ENCODE measurements at places on chromosomes 7 and 10.
A peak's percentile ranks its signal among the peaks of the same experiment; 100 is the strongest.

DNA sequence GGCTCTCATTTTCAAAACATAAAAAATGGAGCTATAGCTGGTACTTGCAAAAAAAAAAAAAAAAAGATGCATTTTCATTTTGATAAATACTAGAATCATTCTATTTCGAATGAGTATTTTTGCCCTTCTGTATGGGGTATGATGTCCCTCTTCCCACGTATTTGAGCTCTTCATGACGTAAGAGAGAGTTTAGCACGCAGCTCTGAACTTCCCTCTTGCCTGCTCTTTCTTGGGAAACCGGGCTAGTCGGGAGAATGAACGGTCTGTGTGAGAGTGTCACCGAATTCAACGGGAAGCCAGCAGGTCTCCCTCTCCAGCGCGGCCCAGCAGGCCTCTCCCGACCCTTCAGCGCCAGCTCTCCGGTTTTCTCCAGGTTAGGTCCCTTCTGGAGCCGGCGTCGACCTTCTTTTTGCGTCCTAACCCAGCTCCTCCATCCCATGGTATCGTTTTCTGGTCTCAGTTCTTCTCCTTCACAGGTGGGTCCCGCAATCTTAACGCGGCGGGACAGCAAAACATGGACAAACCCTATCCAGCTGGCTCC is 159.2 kb upstream of the PITRM1 start:
- no peak for DNase-seq

DNA sequence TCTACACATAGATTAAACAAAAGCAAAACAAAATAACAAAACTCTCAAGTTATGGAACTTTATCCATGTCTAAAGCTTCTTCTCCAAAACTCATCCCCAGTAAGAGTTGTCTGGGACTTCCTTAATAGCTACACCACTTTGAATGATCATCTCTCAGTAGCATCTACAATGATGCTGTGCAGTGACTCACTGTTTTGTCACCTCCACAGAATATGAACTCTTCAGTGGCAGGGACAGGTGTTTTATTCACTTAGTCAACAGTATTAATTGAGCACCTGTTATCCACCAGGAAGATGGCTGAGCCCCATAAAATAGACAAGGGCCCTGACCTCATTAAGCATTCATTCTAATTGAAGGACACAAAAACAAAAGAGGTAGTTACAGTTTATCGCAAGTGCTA is 350.7 kb downstream of the ELMO1 start:
- no peak for DNase-seq

- DNase-seq: peak; percentile 60
Measured at GRCh38 chr7:100626530-100627237, 14.3 kb downstream of the MOSPD3 start.

- DNase-seq: no peak
Measured at GRCh38 chr7:5223646-5224340, 33.8 kb downstream of the WIPI2 start.

DNA sequence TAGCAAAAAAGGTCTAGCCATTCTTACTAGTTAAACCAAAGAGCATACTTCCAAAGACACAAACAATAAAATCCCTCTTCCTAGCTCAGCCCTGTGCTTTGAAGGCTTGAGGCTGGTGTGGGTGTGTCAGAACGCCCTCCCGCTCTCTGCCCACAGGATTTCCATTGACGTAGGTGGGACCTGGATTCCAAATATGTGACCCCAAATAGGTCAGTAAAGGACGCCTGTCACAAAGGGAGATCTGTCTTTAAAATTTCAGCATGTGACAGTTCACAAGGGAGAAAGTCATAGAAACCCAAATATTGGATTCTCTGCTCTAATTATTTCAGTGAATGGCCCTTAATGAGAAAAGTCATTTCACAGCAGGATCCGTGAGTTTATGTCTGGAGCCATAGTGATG is 39.9 kb upstream of the LYZL1 start:
- no peak for DNase-seq

- DNase-seq: no peak
Measured at GRCh38 chr7:130793855-130794618, 60.0 kb upstream of the KLF14 start.

DNA sequence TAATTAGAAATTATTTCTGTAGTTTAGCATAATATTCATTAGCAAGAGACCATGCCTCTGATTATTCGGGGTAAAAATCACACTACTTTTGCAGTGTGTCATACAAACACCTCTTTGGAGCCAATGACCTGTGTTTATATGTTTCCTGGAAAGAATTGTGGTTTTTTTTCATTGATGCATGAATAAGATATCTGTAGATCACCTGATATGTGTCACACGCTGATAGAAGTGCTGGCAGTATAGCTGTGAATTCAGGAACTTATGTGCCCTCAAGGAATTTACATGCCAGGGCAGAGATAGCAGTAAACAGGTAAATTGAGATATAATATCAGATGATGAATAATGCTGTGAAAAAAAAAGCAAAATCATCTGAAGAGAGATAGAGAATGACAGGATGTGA is 118.2 kb downstream of the VPS50 start:
- DNase-seq: no peak

DNA sequence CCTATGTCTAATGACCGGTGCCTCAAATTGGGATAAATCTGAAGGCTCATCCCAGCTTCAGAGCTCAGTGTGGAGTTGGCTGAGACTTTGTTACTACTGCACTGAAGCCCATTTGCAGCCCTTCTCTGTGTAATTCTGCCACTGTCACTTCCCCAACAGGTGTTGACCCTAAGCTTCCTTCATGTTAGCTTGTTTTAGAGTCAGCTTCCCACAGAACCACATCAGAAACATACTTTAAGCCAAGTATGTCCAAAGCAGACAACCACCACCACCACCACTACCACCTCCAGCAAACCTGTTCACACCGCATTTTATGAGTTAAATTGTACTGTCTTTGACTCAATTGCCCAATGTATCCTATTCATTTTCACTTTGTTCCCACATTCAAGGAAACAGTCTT is 25.2 kb upstream of the GNAT3 start:
- no peak for DNase-seq

DNA sequence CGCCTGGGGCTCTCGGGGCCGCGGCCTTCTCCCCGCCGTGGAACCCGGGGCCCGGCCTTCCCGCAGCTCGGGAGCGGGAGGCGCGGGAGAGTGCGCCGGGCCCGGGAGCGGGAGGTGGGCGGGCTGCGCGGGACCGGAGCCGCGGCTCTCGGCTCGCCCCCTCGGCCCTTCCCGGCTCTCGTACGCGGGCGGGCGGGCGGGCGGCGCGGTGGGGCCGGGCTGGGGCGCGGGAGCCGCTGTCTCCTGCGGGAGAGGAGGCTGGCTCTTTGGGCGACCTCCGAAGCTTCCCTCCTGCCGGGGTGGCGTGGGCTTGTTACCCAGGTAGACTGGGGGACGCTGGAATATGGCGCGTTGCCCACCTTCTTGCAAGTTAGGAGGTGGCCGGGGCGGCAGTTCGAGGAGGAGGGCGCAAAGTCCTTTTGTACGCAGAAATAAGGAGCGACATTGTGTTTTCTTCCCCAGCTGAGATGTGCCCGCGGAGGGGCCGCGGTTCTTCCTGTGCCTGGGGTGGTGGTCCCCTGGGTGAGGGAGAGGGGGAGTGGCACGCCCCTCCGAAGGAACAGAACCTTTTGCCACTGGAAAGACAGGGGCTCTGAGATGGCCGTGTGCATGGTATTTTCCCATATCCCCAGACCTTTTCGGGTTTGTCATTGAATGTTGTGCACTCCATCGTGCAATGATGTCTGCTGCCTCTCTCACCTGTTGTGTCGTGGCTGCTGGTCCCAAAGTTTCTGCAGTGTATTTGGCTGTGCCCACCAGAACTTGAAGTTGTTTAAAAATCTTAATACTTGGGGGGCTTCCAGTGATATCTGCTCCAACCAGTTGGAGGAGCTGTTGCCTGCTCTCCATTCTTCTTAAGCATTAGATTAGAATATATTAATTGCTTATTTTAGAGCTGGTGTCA is 844 bp downstream of the NRF1 start:
- peak; percentile 44 for DNase-seq

DNA sequence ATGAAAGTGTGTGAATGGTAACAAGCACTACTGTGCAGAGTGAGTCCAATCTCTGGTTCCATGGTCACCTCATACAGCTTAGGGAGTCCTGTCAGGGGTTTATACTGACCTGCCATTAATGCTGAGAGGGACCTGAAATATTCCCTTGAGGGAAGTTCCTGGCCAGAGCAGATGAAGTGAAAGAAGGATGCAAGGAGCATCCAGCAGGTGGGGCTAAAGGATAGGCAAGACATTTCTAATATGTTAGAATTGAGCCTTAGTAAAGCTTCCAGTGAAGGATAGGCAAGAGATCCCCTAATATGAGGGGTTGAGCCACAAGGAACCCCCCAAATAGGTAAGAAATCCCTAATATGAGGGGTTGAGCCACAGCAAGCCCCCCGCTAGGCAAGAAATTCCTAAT is 25.5 kb upstream of the FAM221A start:
- DNase-seq: no peak

DNA sequence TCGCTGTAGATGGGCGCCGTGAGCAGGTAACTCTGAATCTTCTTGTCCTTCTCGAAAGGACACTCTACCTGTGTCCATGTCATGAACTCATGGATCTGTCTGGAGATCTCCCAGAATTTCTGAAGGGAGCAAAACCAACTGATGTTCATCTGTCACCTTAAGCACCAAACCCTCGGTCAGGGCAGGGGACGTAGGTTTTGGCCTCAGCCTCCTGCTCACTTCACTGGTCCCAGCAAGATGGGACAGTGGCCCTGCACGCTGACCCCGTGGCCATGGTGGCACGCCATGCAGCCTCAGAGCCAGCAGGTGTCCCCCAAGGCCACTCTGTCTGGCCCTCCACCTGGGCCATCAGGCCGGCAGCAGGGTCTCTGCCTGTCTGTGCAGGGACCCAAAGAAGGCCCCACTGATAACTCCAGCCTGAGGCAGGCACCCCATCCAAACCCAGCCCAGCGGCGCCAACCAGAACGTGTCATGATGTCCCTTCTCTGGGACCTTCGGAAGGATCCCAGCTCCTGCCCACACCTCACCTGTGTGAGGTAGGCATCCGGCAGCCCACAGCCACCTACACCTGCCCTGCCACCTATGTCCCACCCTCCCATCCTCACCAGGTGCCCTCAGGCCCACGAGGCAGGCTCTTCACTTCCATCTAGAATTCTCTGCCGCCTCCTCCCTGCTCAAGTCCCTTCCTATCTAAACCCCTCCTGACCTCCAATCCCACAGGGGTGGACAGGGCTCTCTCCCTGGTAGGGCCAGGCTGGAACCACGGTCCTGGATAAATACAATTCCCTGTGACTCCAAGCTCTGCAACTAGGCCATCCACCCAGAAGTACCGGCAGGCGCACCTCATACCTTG is 59.0 kb downstream of the CSGALNACT2 start:
- no peak for DNase-seq

GRCh38 chr10:119448628-119449584 is 93.6 kb downstream of the RGS10 start:
- peak; percentile 60 for DNase-seq

- peak; percentile 46 for DNase-seq
Measured at GRCh38 chr7:75993689-75994387, 557 bp downstream of the TMEM120A start.

DNA sequence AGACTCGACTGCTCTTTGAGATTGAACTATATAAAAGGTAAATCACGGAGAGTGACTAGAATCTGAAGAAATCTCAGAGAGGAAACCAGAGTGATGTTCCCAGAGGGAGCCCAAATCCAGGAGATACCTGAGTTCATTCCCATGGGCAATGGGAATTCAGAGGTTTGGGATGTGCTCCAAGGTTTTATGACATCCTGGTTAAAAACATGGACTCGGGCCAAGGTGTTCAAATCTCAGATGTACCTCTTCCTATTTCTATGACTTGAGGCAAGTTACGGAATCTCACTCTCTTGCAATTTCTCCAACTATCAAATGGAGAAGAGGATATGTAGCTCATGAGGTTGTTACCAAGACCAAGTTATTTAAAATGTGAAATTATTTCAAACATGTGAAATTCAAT is 54.5 kb upstream of the RAB18 start:
- no peak for DNase-seq

- no peak for DNase-seq
Measured at GRCh38 chr7:136139417-136139816, 162.3 kb upstream of the MTPN start.

DNA sequence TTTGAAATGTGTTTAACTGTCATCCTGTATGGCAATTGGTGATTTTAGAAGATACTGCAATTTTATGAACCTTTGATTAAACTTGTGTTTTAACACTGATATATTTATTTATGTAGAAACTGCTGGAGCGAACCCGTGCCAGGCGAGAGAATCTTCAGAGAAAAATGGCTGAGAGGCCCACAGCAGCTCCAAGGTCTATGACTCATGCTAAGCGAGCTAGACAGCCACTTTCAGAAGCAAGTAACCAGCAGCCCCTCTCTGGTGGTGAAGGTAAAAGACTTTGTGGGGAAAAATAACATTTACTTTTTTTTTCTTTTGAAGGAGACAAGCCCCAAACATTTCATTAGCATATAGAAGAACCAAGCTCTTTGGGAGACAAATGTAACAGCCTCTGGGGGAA is 6.5 kb downstream of the ANLN start:
- no peak for DNase-seq

DNA sequence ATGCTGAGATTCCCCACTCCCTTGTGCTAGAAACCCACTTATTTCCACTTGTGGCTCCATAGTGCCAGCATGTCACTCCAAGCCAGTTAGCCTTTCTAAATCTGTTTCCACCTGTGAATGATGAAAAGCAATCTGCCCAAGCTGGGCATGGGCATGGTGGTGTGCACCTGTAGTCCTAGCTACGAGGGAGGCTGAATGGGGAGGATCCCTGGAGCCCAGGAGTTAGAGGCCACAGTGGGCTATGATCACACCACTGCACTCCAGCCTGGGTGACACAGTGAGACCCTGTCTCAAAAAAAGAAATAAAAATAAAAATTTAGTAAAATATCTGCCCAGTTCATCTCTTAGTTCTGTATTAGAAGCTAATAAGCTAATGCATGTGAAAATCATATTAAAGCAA is 5.0 kb upstream of the PTF1A start:
- DNase-seq: no peak

- no peak for DNase-seq
Measured at GRCh38 chr10:98855403-98856189, 380.1 kb downstream of the HPSE2 start.

DNA sequence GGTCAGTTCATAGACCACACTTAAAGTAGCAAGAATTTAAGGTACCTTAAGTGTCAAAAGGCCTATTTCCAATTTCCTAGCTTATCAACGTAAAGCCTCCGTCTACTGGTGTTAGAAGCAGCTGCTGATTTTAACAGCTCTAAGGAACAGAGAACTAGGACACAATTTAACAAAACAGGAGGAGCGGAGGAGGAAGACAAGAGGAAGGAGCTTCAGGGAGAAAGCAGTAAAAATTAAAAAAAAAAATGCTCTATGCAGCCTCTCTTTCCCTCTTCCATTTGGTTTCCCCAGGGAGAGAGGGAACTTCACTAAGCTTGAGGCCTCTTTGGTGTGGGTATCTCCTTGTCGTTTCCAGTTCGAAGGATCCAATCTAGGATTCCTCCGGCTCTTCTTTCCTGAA is 22.7 kb downstream of the ARHGAP21 start:
- no peak for DNase-seq

DNA sequence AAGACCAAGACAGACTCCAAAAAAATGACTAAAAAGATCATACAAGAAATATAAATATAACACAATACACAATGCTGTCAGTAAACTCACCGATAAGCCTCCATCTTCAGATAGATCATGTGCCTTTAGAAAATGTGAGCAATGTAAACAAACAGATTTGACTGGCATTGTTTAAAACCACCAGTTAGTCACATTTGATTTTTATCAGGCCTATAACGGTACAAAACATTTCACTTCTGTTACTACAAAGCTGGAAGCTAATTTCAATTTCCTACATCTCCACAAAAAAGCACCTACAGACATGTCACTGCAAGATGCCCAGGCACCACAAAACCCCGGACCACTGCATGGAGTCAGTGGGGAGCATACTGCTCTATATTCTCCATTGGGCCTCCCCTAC is 18.9 kb downstream of the SGMS1 start:
- no peak for DNase-seq
